ENCODE measurements at places on chromosomes 2 and 18.
A peak's percentile ranks its signal among the peaks of the same experiment; 100 is the strongest.

DNA sequence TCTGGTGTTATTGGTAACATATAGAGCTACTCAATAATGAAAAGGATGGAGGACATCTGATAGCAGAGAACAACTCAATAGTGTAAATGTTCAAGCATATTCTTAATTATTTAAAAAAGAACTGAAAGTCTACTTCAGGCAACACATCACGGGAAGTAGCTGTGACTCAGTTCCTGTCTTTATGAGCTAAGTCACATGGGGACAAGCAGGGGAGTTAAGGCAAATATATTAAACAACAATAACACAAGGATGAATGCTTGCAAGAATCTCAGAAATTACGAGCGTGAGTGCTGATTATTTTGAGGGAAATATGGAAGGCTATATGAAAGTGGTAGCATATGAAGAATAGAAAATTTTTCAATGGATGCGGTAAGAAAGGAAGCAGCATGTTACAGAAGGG lies 4.0 kb upstream of the HNMT start:
- no peak for DNase-seq

- no peak for DNase-seq
Measured at GRCh38 chr2:39476524-39476923, 39.4 kb upstream of the MAP4K3 start.

DNA sequence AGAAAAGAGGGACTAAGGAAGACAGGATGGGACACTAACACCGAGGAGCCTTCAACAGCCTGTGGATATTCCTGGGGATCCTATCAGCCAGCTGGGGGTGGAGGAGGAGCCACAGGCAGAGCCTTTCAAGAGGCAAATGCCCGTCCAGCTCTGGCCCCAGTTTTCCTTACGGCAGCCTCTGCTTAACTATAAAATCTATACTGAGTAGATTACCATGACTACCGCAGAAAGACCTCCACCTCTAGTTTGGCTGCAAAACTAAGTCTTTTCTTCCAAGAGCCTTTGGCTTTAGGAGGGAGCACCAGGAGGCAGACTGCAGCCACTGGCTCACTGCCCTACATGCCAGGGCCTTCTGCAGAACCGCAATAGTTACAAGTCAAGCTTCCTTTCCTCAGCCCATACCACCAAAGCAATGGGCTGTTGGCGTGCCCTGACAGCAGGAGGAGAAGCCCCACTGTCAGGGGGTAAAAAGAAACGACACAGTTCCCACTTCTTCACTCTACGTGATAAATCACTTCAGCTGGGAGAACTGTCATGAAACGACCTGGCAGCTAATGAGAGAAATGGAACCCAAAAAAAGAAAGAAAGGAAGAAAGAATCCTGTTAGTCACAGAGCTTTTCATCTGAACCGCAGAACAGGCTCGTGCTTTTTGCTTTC lies 25.1 kb upstream of the CREB1 start:
- peak; percentile 49 for DNase-seq

- no peak for DNase-seq
Measured at GRCh38 chr18:8373486-8373885, 235.8 kb upstream of the RAB12 start.

- no peak for DNase-seq
Measured at GRCh38 chr2:49222975-49223528, 68.7 kb upstream of the FSHR start.

All from brain microvascular endothelial cell (primary cell).